Body of pancreas (tissue), 4 donors: ENCODE measurements at places on chromosomes 5 and 9. TPM values are rescaled to one million over a fixed set of nuclear protein-coding genes. Genes with fewer than 3 reads are reported as not detected.

The DMXL1 gene
- total RNA-seq, result 64.9 TPM

The TEK gene
- 4.6 TPM for total RNA-seq

The NUP155 gene
- 10.2 TPM for total RNA-seq

The SVEP1 gene
- total RNA-seq, result 34.0 TPM

The PCDHA3 gene
- total RNA-seq, result 0.99 TPM

The CFAP90 gene
- 10.2 TPM for total RNA-seq

The WDR38 gene
- total RNA-seq, result not detected

The HK3 gene
- 1.8 TPM for total RNA-seq

The MRPS30 gene
- total RNA-seq, result 29.0 TPM

DNA sequence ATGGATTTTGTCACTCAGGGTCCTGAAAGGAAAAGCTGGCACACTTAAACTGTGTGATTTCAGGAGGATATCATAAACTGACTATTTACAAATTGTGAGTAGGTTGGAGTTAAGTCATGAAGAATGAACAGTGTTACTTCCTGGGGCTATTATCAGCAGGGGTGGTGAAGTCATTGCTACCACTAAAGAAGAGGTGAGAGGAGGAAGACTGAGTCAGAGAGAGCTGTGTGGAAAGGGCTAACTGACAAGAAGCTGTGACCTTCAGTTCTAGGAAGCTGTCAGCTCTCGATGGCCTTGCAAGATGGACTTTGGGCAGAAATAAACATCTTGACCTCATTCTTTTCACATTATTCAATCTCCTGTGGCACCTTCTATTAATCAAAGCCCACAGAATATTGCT lies 72.3 kb upstream of the STARD4 start:
- H3K4me3 ChIP-seq, result no peak overlapping the region
- DNase-seq, result no peak
- H3K4me1 ChIP-seq, result no peaks in the 10 kb centered on the region
- no peaks in the 10 kb centered on the region for H3K36me3 ChIP-seq

- H3K4me3 ChIP-seq, result no peak overlapping the region
- H3K27me3 ChIP-seq, result no peaks in the 10 kb centered on the region
- DNase-seq, result peak; percentile 11
- no peaks in the 10 kb centered on the region for H3K36me3 ChIP-seq
- H3K27ac ChIP-seq, result no peak overlapping the region
These were observed 38.3 kb upstream of the ADRA1B start for GRCh38 chr5:159877894-159878448.

DNA sequence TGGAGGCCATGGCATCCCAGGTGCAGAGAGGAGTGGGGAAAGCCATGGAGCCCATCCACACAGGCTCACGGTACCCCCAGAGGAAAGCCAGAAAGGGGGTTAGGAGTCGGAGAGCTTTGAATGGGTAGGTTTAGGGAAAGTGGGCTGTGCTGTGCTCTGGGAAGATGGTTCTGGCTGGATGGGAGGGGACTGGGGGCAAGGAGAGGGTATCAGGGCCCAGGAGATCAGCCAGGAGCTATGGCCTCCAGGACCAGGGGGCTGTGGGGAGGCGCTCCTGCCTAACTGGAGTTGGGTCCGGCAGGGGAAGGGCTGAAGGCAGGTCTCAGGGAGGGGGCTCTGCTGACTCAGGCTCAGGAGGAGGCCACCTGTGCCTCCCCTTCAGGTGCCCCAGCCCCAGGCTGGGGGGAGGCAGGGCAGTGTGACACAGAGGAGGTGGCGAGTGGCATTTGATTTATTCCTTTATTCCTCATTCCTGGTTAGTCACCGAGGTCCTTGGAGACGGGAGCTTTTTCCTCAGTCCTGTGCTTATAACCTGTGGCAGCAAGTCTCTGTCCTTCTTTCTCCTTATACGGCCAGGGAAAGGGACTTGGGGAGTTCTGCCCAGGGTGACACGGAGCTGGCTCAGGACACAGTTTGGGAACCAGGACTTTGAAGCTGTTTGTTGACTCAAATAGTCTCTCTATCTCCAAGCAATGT lies 60.8 kb downstream of the TSTD2 start:
- H3K4me3 ChIP-seq, result no peak overlapping the region
- H3K27ac ChIP-seq, result no peak overlapping the region
- peaks cover 4% of the 10 kb centered on the region for H3K36me3 ChIP-seq
- H3K4me1 ChIP-seq, result no peaks in the 10 kb centered on the region

DNA sequence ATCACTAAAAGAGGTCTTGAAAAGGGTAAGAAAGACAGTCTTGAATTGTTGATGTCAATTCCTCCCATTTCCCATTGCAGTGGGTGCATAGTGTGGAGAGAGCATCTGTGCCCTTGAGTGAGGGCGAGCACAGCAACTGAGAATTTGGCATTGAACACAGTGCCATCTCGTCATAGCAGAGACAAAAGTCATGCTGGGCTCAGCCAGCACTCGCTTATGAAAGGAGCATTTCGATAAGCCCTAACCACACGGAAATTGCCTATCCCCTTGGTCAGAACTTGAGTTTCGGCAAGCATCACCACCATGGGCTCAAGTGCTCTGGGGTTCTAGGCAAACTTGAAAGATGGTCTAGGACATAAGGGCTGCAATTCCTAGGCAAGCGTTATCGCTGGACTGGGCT lies 712.8 kb upstream of the CDH10 start:
- no peak for DNase-seq
- H3K27ac ChIP-seq, result no peak overlapping the region
- H3K4me1 ChIP-seq, result no peaks in the 10 kb centered on the region

DNA sequence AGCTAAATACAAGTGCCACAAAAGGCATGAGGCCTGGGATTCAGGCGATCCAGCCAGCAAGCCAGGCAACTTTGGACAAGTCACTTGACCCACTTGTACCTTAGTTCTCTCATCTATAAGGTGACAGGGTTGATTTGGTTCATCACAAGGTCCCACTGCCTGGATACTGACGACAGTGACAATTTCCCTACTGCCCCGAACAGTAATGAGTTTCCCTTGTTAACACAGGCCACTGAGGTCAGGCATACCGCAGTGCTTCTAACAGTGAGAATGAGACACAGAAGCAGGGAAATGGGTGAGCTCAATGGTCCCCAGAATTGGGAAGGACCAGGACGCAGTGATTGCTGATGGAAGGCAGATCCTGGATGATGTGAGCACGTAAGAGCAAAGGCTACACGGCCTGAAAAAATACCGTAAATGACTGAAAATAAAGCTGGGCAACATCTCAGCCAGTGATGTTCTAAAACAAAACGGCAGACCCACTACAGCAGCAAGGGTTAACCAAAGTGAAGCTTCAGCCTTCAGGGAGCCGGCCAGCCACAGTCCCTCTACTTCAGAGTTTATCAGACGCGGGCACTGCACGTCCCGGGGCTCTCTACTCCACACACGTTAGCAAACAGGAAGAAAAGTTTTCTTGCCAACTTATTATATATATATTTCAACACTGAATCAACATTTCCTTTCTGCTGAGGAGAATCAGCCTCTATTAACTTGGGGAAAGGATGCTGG lies 846 bp downstream of the MGAT1 start:
- no peaks in the 10 kb centered on the region for H3K27me3 ChIP-seq
- H3K4me3 ChIP-seq, result peak overlapping the region; percentile 79
- H3K4me1 ChIP-seq, result peaks cover 80% of the 10 kb centered on the region

GRCh38 chr5:65808818-65809217 lies 86.8 kb downstream of the NLN start:
- H3K27me3 ChIP-seq, result no peaks in the 10 kb centered on the region
- no peak for DNase-seq
- no peak overlapping the region for H3K27ac ChIP-seq
- peaks cover 1% of the 10 kb centered on the region for H3K36me3 ChIP-seq

DNA sequence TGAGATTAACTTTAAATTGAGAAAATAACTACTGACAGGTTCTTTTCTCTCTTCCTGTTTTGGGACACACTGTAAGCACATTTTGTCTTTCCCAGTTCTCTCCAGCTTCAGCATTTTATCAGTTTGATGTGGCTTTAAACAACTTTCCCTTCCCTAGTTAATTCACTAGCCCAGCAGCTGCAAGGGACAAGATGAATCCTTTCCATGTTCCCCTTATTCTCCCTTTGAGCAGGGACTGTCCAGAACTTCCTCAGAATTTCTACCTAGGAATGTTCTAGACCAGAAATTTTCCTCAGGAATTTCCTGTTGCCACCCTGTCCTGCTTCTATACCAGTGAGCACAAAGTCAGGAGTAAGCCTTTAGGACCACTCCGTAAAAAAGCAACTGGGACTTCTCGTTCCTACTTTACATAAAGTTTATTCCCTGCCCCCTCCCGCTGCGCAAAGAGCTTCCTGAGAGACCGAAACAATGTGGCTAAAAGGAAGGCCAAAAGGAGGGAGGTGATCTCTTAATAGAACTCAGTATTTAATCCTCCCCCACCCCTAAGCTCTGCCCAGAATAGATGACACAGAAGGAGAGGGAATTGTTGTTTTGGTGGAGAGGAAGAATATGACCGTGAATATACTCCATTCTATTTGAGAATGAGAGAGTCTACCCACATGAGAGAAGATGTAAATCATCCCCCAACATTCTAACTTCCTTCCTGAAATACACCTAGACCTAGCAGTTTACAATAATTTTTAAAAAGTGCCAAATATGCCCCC lies 61.9 kb downstream of the GLIS3 start:
- no peak for DNase-seq
- H3K27me3 ChIP-seq, result no peaks in the 10 kb centered on the region
- H3K4me3 ChIP-seq, result no peak overlapping the region
- no peaks in the 10 kb centered on the region for H3K36me3 ChIP-seq
- H3K4me1 ChIP-seq, result peaks cover 24% of the 10 kb centered on the region
- peak overlapping the region; percentile 50 for H3K27ac ChIP-seq

- H3K4me1 ChIP-seq, result no peaks in the 10 kb centered on the region
- H3K36me3 ChIP-seq, result no peaks in the 10 kb centered on the region
- no peaks in the 10 kb centered on the region for H3K27me3 ChIP-seq
These were observed 61.1 kb upstream of the TBC1D2 start for GRCh38 chr9:98316445-98317133.

DNA sequence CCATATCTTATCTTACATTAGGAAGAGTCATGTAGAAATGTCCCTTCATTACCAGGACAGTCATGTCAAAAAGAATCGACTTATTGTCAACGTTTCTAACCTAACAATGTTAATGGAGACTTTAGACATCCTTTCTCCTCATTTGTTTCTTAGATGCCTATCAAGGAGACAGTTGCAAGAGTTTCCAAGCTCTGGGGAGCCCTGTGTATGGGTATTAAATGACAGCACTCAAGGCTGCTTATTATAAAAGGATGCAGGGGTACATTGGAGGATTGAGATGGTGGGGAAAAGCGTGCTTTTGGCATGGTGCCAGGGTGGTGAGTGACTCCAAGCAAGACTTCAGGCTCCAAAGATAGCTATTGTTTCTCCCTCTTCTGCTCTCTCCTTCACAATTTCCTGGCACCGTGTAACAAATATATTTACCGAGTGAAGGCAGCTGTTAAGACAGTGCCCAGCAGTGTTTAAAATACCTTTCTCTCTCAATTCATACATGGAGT lies 461.3 kb upstream of the CLINT1 start:
- DNase-seq, result no peak
- H3K4me3 ChIP-seq, result no peak overlapping the region

- H3K4me3 ChIP-seq, result no peak overlapping the region
- DNase-seq, result no peak
These were observed 23.2 kb downstream of the LYSMD3 start for GRCh38 chr5:90506221-90506620.

DNA sequence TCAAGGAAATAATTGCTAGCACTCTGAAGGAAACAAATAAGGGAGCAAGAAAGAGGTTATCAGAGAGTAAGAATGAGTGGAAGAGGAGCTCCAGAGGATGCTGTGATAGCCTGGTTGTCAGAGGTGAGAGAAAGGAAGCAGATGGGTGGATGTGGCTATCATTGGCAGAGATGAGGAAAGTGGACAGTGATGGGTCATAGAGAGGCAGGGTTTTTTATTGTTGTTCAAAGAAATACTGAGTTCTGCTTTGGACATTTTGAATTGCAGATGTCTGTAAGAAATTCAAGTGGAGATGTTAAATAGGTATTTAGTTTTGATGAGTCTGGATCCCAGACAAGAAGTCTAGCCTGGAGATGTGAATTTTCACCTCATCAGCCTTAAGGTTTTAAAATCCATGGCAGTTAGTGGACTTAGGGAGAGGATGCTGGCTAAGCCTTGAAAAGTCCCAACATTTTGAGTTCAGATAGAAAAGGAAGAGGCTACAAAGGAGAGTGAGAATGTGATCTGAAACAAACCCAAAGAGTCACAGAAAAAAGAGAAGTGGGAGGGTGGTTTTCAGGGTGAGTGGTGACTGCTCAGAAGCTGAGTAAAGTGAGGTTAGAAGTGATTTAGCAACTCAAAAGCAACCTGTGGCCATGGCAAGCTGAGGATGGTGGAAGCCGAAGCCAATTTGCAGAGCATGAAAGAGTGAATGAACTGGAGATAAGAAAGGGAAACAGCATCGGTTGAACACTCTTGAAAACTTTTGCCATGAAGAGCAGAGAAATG lies 50.4 kb downstream of the PPIC start:
- no peaks in the 10 kb centered on the region for H3K27me3 ChIP-seq
- no peak for DNase-seq
- no peaks in the 10 kb centered on the region for H3K4me1 ChIP-seq
- H3K36me3 ChIP-seq, result no peaks in the 10 kb centered on the region
- no peak overlapping the region for H3K27ac ChIP-seq

- H3K4me1 ChIP-seq, result no peaks in the 10 kb centered on the region
- H3K27ac ChIP-seq, result no peak overlapping the region
- DNase-seq, result no peak
- H3K4me3 ChIP-seq, result no peak overlapping the region
- H3K27me3 ChIP-seq, result no peaks in the 10 kb centered on the region
These were observed 47.5 kb downstream of the UIMC1 start for GRCh38 chr5:176959051-176959450.

GRCh38 chr5:133336121-133336968 lies 276.0 kb downstream of the FSTL4 start:
- no peaks in the 10 kb centered on the region for H3K4me1 ChIP-seq
- no peaks in the 10 kb centered on the region for H3K36me3 ChIP-seq
- no peak for DNase-seq
- no peaks in the 10 kb centered on the region for H3K27me3 ChIP-seq
- H3K27ac ChIP-seq, result no peak overlapping the region
- H3K4me3 ChIP-seq, result no peak overlapping the region

DNA sequence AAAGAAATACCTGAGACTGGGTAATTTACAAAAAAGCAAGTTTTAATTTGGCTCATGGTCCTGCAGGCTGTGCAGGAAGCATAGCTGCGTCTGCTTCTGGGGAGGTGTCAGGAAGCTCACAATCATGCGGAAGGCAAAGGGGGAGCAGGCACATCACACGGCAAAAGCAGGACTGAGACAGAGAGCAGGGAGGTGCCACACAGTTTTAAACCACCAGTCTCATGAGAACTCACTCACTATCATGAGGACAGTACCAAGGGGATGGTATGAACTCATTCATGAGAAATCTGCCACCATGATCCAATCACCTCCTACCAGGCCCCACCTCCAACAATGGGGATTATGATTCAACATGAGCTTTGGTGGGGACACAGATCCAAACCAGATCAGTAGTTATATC lies 96.2 kb downstream of the OSTF1 start:
- no peak overlapping the region for H3K4me3 ChIP-seq
- H3K27ac ChIP-seq, result no peak overlapping the region
- H3K27me3 ChIP-seq, result no peaks in the 10 kb centered on the region
- no peak for DNase-seq
- no peaks in the 10 kb centered on the region for H3K4me1 ChIP-seq
- no peaks in the 10 kb centered on the region for H3K36me3 ChIP-seq
